Spleen (tissue), 13 donors: ENCODE measurements at places on chromosomes 16 and 17. TPM values are rescaled to one million over a fixed set of nuclear protein-coding genes. Genes with fewer than 3 reads are reported as not detected.

DNA sequence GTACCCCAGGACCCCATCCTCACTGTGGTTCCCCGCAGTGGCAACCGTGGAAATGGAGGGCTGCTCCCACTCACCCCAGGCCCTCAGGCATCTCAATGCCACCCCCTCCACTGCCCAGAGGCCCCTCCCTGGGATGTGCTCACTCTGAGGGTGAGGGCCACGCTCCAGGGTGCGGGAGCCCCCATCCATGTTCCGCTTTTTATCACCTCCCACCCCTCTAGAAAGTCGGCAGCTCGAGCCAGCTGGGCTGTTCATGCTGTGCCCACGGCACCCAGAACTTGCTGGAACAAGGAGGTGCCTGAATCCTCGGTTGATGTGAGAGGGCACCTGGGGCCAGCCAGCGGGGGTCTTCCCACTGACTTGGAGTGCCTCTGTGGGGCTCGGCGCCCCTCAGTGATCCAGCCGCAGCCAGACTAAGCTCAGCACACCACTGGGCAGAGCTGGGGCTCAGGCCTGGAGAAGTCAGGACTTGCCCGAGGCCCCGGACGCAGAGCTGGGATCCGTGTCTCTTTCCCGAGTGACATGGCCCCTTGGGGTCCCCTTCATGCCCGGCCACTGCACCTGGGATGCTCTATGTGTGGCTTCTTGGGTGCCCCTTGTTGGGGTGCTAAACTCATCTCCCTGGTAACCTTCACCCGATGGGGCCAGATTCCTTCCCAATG is 143.1 kb upstream of the GSE1 start:
- H3K4me1 ChIP-seq: peaks cover 34% of the 10 kb centered on the region
- no peaks in the 10 kb centered on the region for H3K27me3 ChIP-seq
- H3K4me3 ChIP-seq: no peak overlapping the region
- H3K27ac ChIP-seq: no peak overlapping the region

DNA sequence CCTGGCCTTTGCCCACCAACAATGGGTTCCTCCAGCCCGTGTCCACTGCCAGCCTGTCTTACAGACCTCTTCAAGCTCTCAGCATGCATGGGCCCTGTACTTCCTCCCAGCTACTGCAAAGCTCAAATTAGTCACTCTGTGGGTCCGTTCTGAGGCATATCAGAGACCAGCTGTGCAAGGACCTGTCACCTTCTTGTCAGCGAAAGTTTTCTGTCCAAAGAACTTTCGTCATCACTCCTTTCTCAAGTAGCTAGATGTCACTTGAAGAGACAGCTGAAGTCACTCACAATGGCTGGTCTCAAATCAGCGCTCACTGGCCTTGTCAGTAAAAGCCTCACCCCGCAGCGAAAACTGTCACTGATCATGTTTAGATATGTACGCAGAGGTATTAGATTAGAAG is 91.4 kb upstream of the DYNLRB2 start:
- H3K27me3 ChIP-seq: no peaks in the 10 kb centered on the region
- no peak overlapping the region for H3K4me3 ChIP-seq
- H3K36me3 ChIP-seq: no peaks in the 10 kb centered on the region
- H3K27ac ChIP-seq: no peak overlapping the region

DNA sequence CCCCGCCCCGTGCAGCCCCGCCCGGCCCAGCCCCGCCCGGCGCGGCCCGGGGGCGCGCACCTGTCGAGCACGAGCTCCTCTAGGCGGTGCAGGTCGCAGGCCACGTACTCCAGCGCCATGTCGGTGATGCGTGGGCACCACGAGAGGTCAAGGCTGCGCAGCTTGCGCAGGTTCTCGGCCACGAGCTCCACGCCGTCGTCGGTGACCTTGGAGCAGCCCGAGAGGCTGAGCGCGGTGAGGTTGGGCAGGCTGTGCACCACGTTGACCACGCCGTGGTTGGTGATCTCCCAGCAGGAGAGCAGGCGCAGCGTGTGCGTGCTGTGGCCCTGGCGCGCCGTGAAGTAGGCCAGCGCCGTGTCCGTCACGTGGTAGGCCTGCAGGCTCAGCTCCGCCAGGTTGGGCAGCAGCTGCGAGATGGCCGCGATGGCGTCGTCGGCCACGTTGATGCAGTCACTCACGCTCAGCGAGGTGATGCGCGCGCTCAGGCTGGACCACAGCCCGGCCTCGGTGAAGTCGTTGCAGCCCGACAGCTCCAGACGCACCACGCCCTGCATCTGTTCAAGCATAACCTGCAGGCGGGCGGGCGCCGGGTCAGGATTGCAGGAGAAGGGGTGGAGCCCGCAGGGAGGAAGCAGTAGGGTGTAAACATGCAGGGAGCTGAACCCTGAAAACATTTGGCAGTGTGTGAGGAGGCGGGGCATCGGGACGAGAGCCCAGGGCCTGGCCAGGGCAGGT is 5.3 kb upstream of the WDR24 start:
- no peaks in the 10 kb centered on the region for H3K36me3 ChIP-seq
- DNase-seq: peak; percentile 88
- peaks cover 20% of the 10 kb centered on the region for H3K4me1 ChIP-seq
- peak overlapping the region; percentile 72 for H3K4me3 ChIP-seq
- H3K27ac ChIP-seq: peak overlapping the region; percentile 73
- peaks cover 43% of the 10 kb centered on the region for H3K27me3 ChIP-seq

TP53TG3B gene
- not detected for polyA plus RNA-seq

DNA sequence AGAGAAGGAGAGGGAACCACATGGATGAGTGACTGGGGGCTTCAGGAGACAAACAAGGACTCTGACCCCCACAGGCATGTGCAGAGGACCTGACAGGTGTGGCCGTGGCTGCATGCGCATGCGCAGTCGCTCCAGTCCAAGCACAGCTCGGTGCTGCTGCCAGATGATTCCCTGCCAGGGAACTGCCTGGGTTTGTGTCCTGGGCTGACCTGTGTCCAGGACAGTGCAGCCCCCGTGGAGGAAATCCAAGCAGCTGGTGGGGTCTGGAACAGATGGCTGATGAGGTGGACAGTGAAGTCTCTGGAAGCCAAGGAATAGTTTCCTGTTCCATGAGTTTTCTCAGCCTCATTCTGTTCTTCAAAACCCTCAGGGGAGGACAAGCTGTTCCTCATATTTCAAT is 27.3 kb downstream of the LASP1 start:
- H3K4me3 ChIP-seq: no peak overlapping the region
- peak; percentile 77 for DNase-seq
- no peaks in the 10 kb centered on the region for H3K27me3 ChIP-seq
- H3K36me3 ChIP-seq: peaks cover 16% of the 10 kb centered on the region

EVPL gene
- polyA plus RNA-seq: 0.29 TPM

DNA sequence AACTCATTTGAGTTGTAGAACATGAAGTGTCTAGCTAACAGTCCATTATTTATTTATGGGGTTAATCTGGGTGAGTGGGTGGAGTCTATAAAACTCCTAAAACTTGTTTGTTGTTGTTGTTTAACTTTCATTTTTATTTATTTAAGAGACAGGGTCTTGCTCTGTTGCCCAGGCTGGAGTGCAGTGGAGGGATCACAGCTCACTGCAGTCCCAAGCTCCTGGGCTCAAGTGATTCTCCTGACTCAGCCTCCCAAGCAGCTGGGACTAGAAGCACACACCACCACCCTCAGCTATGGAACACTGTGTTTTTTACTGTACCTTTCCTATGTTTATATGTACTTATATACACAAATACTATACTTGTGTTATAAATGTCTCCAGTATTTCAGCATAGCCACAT is 77.8 kb upstream of the CLEC18B start:
- no peak overlapping the region for H3K4me3 ChIP-seq
- H3K4me1 ChIP-seq: no peaks in the 10 kb centered on the region
- DNase-seq: no peak
- H3K36me3 ChIP-seq: peaks cover 20% of the 10 kb centered on the region
- no peaks in the 10 kb centered on the region for H3K27me3 ChIP-seq
- no peak overlapping the region for H3K27ac ChIP-seq

DNAAF8 gene
- polyA plus RNA-seq: 0.35 TPM

- H3K27ac ChIP-seq: peak overlapping the region; percentile 64
- peak; percentile 87 for DNase-seq
- H3K4me1 ChIP-seq: peaks cover 38% of the 10 kb centered on the region
- H3K27me3 ChIP-seq: peaks cover 64% of the 10 kb centered on the region
- H3K4me3 ChIP-seq: peak overlapping the region; percentile 52
Measured at GRCh38 chr17:7261379-7262191, 693 bp downstream of the CLDN7 start.

HOXB6 gene
- 3.4 TPM for polyA plus RNA-seq

DNA sequence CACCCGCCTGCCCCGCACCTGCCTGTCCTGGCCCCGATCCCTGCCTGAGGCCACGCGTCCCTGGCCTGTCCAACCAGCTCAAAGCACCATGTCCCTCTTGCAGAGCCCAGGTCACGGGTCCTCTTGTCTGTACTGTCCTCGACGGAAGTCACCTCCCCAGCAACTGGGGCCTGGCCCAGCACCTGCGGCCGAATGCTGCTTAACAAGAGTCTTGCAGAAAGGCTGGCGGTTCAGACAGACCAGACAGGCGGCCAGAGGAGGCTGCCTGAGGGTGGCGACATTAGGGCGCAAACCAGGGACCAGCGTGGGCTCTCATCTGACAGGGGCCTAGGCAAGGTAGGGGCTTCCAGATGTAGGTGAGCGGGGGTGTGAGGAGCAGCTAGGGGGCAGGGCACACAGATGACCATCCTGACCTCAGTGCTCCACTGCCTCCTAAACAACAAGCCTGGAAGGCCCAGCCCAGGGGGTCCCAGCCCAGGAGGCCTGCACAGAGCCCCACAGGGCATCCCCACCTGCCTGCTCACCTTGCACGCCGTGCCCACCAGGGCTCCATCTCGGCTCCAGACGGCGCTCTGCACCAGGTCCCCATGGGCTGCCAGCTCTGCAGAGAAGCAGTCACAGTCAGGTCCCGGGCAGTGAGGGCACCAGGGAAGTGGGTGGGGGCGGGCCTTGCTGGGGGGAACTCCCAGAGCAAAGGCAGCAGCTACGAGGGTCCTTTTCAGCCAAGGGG is 11.3 kb downstream of the CORO7 start:
- peak; percentile 77 for DNase-seq
- no peak overlapping the region for H3K4me3 ChIP-seq
- H3K36me3 ChIP-seq: peaks cover 96% of the 10 kb centered on the region

- no peak overlapping the region for H3K27ac ChIP-seq
- H3K36me3 ChIP-seq: no peaks in the 10 kb centered on the region
- no peak overlapping the region for H3K4me3 ChIP-seq
Measured at GRCh38 chr16:88196471-88197400, 186.0 kb upstream of the ZNF469 start.

DNA sequence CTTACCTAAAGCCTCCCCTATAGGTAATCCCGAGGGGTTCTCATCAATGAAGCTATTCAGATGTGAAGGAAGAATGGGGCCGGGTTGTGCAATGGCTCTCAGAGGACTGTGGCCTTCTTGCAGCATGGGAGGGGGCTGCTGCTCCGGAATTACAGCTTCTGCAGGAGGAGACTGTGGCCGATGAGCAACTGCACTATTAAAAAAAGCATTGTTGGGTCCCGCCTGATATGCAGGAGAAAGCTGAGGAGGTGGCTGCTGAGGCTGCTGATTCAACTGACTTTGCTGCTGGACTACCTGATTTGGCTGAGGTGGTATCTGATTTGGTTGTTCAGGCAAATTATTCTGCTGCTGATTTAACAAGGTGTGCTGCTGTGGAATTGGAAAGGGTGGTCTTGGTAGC is 64.8 kb downstream of the CACNG1 start:
- no peak overlapping the region for H3K4me3 ChIP-seq
- DNase-seq: no peak
- peaks cover 49% of the 10 kb centered on the region for H3K36me3 ChIP-seq
- no peaks in the 10 kb centered on the region for H3K4me1 ChIP-seq
- no peaks in the 10 kb centered on the region for H3K27me3 ChIP-seq
- H3K27ac ChIP-seq: no peak overlapping the region
